ENCODE measurements at places on chromosomes 3 and 15. TPM values are rescaled to one million over a fixed set of nuclear protein-coding genes. Genes with fewer than 3 reads are reported as not detected.

The ERICH6 gene
- not detected for total RNA-seq

The EEF1AKMT4 gene
- not detected for total RNA-seq

The CD86 gene
- 4.0 TPM for total RNA-seq

The OSBPL10 gene
- 42.4 TPM for total RNA-seq

The SERP1 gene
- total RNA-seq: 112 TPM

The NDN gene
- total RNA-seq: 145 TPM

The UNC13C gene
- 67.3 TPM for total RNA-seq

The PRSS50 gene
- total RNA-seq: 1.2 TPM

The ACKR2 gene
- total RNA-seq: 1.1 TPM

The DNAH12 gene
- total RNA-seq: 0.71 TPM

The LRRC34 gene
- 17.3 TPM for total RNA-seq
